ENCODE measurements at places on chromosomes 3 and 15. TPM values are rescaled to one million over a fixed set of nuclear protein-coding genes. Genes with fewer than 3 reads are reported as not detected.

The SCN11A gene
- under 0.01 TPM for total RNA-seq

The SPRED1 gene
- 32.6 TPM for total RNA-seq

The TTLL13 gene
- total RNA-seq, result under 0.01 TPM

The RHCG gene
- total RNA-seq, result not detected

The GRM7 gene
- not detected for total RNA-seq

The UROC1 gene
- total RNA-seq, result not detected

The IL12A gene
- 4.7 TPM for total RNA-seq

The ANKRD63 gene
- total RNA-seq, result not detected

The NOX5 gene
- 0.36 TPM for total RNA-seq

The A4GNT gene
- total RNA-seq, result not detected

The APOD gene
- 1.4 TPM for total RNA-seq

The AADACL2 gene
- not detected for total RNA-seq

The LMAN1L gene
- total RNA-seq, result under 0.01 TPM

The PLAAT1 gene
- under 0.01 TPM for total RNA-seq

The TMCO5A gene
- not detected for total RNA-seq

The DMXL2 gene
- total RNA-seq, result 46.0 TPM

The MGA gene
- total RNA-seq, result 40.2 TPM

The TAGLN3 gene
- total RNA-seq, result not detected

The IQCF5 gene
- total RNA-seq, result not detected

The UBL7 gene
- total RNA-seq, result 41.3 TPM

The GOLGA8S gene
- under 0.01 TPM for total RNA-seq

The FEZF2 gene
- total RNA-seq, result not detected

The CRYGS gene
- 0.88 TPM for total RNA-seq

The RHOV gene
- not detected for total RNA-seq

The LXN gene
- total RNA-seq, result 114 TPM

The FBXL22 gene
- 0.59 TPM for total RNA-seq

The IGF1R gene
- total RNA-seq, result 18.8 TPM

The MYRIP gene
- under 0.01 TPM for total RNA-seq

The DNAH12 gene
- total RNA-seq, result under 0.01 TPM

The GOLGA8J gene
- total RNA-seq, result 0.29 TPM

The UTS2B gene
- 1.1 TPM for total RNA-seq

The GOLGA6L10 gene
- total RNA-seq, result 1.4 TPM

The GOLGA8Q gene
- 0.36 TPM for total RNA-seq

The IQCF2 gene
- not detected for total RNA-seq

The MUC20 gene
- 0.36 TPM for total RNA-seq

The SCAANT1 gene
- not detected for total RNA-seq

The ADPRH gene
- 8.3 TPM for total RNA-seq

The RASA2 gene
- total RNA-seq, result 20.0 TPM

The TM6SF1 gene
- 0.36 TPM for total RNA-seq

The PRRT3 gene
- 3.5 TPM for total RNA-seq

The FGF7 gene
- 377 TPM for total RNA-seq

The TRH gene
- under 0.01 TPM for total RNA-seq

The MITF gene
- 11.6 TPM for total RNA-seq

The FGD5 gene
- total RNA-seq, result under 0.01 TPM

The C3orf85 gene
- total RNA-seq, result not detected

The ARHGAP31 gene
- 41.5 TPM for total RNA-seq

The GCSAM gene
- 0.36 TPM for total RNA-seq

The B3GALNT1 gene
- total RNA-seq, result 29.2 TPM

The CORO2B gene
- 14.1 TPM for total RNA-seq

The PAK6 gene
- total RNA-seq, result not detected

The COL6A6 gene
- total RNA-seq, result under 0.01 TPM

The TCF12 gene
- 82.2 TPM for total RNA-seq

The JAGN1 gene
- total RNA-seq, result 21.8 TPM
